ENCODE measurements at places on chromosomes 4 and X.

- no peak for DNase-seq
Observed at GRCh38 chr4:7165874-7166201, 26.5 kb upstream of the SORCS2 start.

DNA sequence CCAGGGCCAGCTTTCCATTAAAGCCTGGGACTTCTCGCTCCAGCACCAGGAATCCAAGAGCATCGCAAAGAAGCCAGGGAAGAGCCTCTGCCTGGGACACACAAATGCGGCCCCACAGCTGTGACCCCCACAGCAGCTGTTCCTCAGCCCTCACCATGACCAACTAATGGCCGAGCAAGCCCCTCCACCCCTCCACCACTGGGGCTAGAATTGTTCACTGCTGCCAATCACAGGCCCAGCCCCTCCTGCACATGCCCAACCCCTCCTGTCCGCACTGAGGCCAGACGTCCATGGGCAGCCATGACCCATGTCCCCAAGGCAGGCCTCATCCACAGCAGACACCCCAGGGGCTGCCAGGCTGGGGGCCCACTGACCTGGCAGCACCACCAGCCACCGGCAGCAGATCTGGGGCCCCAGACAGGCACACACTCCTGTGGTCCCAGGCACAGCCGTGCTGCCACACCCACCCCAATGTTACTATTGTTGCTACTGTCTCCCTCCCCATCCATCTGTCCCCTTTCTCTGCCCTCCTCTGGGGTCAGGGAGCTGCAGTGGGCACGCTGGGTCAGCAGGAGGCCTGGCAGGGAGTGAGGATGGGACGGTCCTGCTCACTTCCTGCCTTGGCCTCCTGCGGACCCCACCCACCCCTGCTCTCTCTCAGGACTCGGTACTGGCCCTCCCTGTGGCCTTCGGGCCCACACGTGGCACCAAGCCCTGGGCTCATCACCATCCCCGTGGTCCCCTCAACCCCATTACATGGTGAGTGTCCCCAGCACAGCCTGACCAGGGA, 56.0 kb downstream of the ZFYVE28 start:
- DNase-seq = no peak

DNA sequence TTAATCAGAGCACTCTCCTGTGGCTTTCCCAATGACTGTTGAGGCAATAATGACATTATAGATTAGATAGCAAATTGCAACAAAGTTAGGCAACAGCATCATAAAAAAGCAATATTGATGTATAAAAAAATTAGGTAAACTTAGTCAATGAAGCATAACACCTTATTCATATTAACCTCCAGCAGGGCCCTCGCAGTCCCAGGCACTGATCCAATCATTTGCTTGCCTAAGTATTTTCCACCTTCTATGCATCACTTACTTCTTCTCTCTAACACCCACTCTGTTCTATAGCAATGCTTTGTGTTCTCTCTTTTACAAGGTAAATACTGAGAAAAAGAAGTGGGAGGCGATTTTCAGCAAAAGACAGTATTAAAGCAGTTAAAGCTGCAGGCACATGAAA, 833.5 kb upstream of the ADGRL3 start:
- no peak for DNase-seq

DNA sequence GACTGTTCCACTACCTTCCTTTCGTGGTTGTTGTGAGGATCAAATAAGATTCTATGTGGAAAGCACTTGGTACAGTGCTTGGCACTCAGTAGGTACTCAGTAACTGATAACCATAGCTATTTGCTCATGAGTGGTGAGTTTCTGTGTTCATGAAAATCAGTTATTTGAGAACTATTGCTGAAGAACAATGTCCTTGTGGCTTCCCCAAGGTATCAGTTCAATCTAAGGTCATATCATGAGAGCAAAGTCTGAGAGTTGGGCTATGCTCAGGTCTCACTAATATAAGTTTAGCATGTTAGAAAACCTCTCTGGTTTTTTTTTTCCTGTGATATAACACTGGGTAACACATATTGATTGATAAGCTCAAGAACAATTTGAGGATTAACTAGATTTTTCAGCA, 147.8 kb downstream of the GRIA3 start:
- no peak for DNase-seq

GRCh38 chr4:5711479-5712184, 631 bp downstream of the EVC start:
- no peak for DNase-seq

- no peak for DNase-seq
Observed at GRCh38 chr4:20106921-20107320, 144.8 kb upstream of the SLIT2 start.

GRCh38 chrX:45011597-45011996, 138.6 kb downstream of the KDM6A start:
- no peak for DNase-seq

DNA sequence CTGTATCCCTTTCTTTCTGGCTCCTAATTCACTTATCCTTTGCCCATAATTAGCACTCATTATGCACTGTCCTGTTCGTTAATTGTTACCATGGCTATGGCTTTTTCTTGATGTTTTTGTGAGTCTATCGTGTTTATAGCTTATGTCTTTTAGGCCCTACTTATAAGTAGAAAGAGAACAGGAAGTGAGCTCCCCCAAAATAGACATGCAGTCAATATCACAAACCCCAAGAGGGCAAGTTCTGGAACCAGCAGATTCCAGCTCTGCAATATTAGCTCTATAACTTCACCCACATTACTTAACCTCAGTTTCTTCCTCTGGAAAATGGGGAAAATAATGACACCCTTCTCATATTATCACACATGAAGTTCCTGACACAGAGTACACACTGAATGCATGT, 7.4 kb upstream of the HS3ST1 start:
- no peak for DNase-seq

DNA sequence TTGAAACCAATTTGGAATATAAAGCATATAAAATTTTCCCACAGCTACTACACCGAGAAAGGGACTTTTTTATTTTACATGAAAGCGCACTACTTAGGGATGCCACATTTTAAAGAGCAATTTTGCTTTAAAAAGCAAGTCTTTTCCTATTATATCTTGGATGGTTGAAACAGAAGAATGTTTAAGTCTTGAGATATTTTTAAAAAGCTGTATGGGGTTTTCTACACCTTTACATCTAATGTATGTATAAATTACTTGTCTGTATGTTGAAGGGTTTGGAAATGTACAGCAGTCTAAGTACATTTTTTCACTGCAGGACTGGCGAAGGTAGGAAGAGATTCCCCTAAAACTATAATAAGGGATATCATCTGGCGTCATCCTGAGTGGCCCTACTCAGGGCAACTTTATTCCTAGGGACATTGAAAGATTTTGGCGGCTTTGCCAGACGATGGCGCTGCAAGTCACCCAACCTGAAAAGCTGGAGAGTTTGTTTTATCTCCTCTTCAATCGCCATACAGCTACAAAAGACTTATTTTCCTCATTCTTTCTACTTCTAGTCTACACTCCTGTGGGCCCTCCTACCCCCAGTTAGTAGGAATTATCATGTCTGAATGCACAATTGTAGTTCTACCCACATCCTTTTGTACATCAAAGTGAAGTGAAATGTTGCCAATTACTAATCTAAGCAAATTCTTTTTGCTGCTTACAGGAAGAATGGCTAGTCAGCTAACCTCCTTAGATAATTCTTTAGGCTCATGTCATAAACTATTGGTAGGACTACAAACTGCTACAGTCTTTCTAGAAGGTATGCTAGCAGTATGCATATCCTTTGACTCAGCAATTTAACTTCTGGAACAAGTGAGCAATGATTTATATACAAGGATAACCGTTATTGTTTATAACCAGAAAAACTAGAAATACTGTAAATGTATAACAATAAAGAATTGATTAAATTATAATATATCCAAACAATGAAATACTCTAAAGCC, 782 bp upstream of the NEK1 start:
- DNase-seq = no peak

- DNase-seq = peak; percentile 69
Observed at GRCh38 chr4:139131209-139131870, 45.7 kb downstream of the ELF2 start.

DNA sequence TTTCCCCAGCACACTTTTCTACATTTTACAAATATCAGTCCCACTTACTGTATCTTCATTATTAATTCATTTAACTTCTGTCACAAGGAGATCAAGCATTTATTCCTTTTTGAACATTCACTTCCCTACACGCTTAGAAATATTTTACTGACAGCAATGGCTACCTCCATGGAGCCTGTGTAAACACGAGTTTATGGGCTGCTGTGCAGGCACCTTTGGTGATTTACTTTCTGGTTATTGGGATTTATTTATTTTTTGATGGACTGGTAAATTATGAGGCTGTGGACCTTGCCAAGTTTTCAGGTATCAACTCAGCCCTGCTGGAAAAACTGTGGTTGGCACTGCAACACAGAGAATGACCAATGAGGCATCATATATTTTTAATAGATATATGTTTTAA, 45.4 kb upstream of the PAQR3 start:
- no peak for DNase-seq

- no peak for DNase-seq
Observed at GRCh38 chr4:123536225-123536624, 139.6 kb downstream of the SPRY1 start.

DNA sequence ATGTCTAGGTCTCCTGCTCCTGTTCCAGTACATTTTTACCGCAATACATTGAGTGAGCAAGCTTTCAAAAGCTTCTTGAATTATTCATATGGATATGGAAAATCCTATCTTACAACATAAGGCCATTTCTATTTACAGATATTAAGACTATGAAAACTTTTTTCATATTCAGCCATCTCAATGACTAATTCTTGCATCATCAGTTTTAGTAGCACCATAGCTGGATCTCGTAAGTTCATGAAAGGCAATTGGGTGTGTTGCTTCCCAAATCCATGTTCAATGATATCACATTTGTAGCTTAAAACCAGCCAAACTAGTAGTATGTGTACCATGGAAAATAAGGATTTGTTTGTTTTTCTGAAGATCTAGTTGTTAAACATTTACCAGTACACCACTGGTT, 118.3 kb upstream of the GABRA2 start:
- DNase-seq = no peak

GRCh38 chr4:3781193-3781886, 15.2 kb downstream of the ADRA2C start:
- no peak for DNase-seq

DNA sequence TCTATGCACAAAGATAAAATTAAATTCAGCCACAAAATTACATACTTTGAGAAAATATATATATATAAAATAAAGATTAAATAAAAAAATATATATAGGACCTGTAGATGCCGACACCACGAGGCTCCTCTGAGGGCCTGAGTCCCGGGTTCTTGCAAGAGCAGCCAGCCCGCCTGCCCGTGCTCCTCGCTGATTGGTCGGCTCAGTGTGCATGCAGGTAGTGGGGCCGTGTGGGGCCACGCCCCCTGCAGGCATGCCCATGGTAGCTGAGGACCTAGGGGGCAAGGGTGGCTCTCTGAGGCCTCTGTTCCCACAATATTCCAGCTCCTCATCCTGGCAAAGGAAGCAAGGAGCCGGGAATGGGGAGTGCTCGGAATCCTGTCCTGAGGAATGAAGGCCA, 80.5 kb upstream of the AMELX start:
- DNase-seq = no peak

- DNase-seq = no peak
Observed at GRCh38 chr4:8276358-8277240, 7.0 kb downstream of the HTRA3 start.

- DNase-seq = no peak
Observed at GRCh38 chr4:7705062-7705461, 234.6 kb downstream of the AFAP1 start.

Data from DMS79 (cell line).